ENCODE measurements at places on chromosomes 1 and 21.

GRCh38 chr1:75708910-75709309 is 15.6 kb upstream of the ACADM start:
- no peak for DNase-seq

DNA sequence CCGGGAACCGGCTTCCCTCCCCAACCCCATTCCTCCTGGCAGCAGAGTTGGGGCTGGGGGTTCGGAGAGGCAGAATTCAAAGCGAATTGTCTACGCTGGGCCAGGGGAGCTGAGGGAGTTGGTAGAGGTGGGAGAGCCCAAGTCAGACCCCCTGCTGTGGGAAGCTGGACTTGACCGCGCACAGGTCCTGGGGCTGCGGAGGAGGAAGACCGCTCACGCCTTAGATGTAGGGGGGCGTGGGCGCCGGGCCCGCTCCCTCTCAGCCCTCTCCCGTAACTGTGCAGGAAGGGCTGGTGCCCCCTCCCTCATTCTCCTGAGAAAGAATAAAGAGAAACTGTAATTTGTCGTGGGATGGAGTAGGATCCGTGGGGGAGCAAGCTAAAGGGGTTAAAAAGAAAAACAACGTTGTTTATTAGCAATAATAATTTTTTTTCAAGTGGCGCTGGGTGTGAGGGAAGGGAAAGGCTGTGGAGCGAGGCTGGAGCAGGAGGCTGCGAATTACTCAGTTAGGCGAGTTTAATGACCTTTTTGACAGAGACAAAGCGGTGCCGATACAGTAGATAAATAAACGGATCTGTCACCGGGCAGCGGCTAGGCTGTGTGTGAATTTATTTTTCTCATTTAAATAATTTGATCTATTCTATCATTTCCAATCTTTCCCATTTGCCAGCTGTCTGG is 838 bp upstream of the GRIK3 start:
- DNase-seq = no peak

DNA sequence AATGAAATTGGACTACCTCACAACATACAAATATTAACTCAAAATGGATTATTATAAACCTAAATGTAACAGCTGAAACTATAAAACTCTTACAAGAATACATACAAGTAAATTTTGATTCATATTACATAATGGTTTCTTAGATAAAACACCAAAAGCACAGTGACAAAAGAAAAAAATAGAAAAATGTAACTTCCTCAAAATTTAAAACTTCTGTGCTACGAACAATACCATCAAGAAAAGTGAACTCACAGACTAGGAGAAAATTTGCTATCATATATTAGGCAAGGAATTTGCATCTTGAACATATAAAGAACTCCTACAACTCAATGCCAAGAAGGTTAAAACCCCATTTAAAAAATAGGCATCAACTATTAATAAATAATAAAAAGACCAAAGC is 31.2 kb downstream of the ANGPTL3 start:
- no peak for DNase-seq

DNA sequence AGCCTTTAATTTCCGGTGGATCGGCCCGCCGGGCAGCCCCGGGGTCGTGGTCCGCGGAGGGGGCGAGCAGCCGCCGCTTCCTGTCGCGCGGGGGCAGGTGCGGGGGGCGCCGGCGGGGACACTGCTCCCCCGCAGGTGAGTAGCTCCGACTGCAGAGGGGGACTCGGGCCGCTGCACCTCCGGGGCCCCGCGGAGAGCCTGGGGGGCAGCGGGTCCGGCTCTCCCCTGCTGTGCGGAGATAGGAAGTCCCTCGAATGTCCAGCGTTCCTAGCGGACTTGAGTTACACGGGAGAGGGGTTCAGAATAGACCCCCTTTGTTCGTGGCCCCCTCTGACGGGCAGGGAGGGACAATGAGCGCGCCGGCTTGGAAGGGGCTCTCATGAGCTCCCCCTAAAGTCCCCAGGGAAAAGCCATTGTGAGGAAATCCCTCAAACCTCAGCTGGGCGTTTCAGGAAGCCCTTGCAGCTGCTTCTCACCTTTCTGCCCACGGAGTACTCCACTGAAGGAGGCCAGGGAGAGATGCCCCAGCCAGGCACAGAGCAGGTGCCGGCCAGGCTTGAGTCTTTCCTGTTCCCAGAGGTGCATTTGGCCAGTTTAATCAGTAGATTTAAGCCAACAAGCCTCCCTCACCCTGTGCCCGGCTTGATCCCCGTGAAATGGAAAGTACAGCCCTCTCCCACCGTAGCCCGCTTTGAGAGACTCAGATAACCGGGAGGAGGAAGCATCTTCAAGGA is 925 bp downstream of the PDE9A start:
- peak; percentile 61 for DNase-seq

DNA sequence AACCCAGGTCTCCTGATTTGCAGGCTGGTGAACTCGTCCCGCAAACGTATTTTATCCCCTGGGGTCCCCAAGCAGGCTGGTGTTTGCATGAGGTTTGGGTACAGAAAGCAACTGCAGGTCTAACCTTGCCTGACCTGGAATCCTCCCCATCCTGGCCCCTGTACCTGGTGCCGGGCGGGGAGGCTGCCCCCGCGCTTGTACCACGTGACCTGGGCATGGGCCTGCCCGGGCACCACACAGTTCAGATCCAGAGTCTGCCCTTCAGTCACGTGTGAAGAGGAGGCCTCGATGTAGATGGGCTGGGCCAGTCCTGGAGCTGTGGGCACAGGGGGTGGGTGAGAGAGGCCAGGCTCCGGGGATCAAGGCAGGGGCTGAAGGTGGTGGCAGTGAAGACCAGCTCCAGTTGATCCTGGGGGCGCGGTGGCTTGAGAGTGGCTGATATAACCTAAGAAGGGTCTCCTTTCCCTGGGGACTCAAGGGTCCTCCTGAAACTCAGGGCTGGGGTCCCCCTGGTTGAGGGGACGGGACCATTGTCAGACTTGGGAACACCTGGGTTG is 30.6 kb downstream of the LDLRAD2 start:
- DNase-seq = no peak

DNA sequence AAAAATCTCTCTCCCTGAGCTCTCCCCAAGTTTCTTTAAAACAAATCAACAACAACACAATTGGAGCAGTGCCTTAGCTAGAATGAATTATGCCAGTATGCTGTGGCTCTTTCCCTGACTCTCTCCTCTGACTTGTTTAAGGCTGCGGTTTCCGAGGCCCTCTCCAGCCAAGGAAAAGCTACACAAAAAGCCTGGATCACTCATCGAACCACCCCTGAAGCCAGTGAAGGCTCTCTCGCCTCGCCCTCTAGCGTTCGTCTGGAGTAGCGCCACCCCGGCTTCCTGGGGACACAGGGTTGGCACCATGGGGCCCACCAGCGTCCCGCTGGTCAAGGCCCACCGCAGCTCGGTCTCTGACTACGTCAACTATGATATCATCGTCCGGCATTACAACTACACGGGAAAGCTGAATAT is 1.9 kb downstream of the S1PR1 start:
- no peak for DNase-seq

GRCh38 chr1:23964235-23964668 is 4.6 kb downstream of the PNRC2 start:
- DNase-seq = no peak

DNA sequence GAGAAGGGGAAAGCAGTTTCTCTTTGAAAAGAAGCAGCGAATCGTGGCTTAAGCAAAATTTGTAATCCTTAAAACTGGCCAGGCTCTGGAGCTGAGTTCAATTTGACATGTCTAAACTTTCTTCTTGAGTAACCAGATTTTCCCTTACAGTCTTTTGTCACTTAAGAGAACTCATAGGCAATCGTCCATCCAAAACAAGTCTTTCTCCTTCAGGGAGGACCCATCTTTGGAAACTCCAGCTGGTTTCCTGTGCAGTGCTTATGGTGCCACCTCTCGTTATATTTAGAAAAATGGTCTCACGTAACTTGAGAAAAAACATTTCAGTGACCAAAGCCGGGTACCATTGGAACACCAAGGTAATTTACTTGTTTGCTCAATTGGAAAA is 1.8 kb upstream of the PTTG1IP start:
- no peak for DNase-seq

DNA sequence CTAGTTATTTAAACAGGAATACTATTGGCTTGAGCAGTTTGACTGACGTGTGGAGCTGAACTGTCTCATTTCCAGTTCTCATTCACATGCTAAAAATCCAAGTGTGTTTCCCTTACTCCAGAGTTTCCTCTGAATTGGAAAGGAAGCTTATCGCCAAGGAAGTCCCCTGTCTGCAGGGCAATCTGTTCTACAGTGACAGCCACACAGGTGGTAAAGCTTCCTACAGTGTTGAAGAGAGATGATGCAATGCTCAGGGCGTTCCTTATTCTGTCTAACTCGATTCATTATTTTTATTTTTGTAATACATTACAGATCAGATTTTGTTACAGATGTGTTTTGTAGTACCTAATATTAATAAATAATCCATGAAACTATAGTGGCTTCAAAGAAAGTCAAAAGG is 41.3 kb downstream of the ADAMTS5 start:
- DNase-seq = no peak

DNA sequence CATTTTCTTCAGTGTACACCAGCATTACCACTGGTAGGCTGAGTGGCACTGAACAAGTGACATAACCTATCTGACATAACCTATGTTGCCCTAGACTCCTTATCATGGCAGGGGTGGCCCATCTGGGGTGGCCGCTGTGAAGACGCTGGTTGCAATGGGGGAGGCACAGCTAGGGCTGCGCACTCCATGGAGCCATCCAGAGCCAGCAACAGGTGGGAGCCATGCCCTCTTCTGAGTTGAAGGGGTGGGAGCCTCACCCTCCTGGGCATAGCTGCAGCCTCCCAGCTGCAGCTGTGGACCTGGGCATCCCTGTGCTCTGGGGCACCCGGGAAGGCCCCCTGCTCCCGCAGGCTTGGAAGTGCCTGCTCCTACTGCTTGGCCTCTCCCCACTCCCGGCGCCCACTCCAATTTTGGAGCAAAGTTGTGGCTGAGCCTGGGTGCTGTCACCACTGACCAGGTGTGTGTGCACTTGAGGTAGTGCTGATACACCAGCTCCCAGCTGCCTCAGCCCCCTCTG is 52.4 kb upstream of the NTPCR start:
- no peak for DNase-seq

DNA sequence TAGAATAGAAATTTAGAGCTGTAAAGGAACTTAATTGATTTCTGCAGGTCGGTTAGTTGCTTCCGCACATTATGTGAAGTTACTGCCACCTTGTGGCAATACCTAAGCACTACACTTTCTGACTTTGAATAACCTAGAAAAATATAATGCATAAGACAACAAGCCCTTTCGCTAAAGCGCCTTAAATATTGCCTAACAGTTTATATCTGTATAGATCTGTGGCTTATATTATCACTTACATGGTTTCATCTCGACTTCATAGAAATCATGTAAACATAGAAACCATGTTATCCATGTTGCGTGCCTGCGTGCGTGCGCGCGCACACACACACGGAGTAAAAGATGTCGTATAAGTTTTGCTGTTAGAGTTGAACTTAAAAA is 10.9 kb upstream of the IFI16 start:
- no peak for DNase-seq

GRCh38 chr1:160981584-160982411 is 27.2 kb upstream of the ITLN2 start:
- no peak for DNase-seq

DNA sequence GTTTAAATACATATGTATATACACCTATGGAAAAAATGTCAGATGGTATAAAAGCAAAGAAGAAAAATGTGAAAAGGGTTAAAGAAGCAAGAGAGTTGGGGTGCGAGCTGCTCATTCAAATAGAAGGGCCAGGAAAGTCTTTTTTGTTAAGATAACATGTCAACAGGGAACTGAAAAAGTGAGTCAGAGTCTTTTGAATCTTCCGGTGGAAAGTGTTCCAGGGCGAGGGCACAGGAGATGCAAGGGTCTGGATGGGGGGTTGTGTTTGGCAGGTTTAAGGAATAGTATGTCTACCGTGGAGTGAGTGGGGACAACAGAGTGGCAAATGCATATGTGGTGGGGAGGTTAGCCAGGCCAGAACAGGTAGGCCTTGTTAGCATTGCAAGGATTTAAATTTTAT is 22.2 kb upstream of the GNG12 start:
- DNase-seq = no peak

- no peak for DNase-seq
These were observed 61.5 kb upstream of the SELENON start for GRCh38 chr1:25738499-25738898.

DNA sequence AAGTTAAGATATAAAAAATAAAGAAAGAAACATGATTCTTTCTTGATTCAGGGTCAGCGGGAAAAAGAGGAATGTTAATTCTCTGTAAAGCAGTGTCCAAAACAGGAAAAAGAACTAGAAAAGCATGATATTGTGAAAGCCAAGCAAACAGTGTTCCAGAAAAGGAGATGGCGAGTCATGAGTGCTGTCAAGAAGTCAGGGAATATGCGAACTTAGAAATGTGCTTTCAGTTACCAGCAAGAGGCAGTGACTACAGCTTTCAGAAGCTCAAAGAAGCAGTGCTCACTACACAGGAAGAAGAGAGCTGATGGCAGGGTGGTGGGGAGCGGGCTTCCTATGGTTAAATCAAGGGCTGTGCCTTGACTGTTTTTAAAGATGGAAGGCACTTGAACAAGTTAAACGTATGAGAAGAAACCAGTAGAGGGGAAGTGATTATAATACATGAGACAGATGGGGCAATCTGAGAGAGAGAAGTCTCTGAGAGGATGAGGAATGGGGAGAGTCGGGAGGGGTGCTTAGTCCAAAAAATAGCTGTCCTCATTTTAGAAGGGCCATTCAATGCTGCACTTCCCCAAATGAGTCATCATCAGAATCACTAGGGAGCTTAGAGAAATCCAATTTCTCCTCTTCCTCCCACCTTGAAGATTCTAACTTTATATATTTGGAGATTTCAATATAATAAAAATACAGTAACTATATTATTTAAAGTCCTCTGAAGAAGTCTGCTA is 90.4 kb downstream of the KCNK1 start:
- DNase-seq = no peak

DNA sequence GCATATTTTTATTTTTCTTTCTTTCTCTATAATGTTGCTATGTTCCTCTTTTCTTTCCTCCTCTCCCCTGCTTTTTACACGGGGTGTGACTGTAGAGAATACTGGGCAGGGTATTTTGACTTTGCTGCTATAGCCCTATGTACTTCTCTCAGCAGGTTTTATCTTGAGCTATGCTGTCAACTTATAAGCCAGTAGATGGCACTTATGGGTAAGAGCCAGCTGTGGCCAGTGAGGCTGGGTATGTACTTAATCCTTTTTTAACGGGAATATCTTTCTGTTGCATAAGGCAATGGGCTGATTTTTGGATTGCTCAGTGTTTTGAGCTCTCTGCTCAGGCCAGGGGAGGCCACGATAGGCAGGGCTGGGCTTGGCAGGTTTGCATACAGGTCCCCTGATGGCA is 99.0 kb downstream of the KCNK2 start:
- DNase-seq = no peak

- no peak for DNase-seq
These were observed 2065.2 kb downstream of the MRPL39 start for GRCh38 chr21:23542097-23542496.

GRCh38 chr1:226519716-226520598 is 28.6 kb upstream of the STUM start:
- no peak for DNase-seq

GRCh38 chr1:25560001-25560400 is 16.6 kb downstream of the LDLRAP1 start:
- DNase-seq = no peak

Measured in GM19239 (cell line).